ENCODE measurements at places on chromosomes 11 and 22.

- DNase-seq = no peak
Measured at GRCh38 chr22:11628651-11629511, 3899.1 kb upstream of the OR11H1 start.

DNA sequence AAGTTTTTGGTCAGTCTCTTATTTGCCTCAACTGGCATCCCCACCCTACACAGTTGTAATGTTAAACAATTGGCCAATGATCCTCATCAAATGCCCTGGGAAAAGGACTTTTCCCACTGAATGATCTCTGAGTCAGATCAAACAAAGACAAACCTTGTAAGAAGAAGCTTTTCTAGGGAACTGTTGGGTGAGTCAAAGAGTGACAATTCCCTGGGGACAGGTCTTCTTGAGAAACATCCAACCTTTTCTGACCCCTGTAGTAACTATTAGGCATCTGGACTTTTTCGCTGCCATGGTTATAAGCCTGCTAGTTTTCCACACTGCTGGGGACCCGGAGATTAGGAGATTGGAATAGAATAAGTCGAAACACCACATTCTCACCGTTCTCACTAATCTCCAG is 789.8 kb upstream of the API5 start:
- no peak for DNase-seq

GRCh38 chr11:103566116-103566515 is 456.9 kb downstream of the DYNC2H1 start:
- DNase-seq = no peak

GRCh38 chr22:37219533-37219932 is 7.3 kb upstream of the SSTR3 start:
- DNase-seq = no peak

DNA sequence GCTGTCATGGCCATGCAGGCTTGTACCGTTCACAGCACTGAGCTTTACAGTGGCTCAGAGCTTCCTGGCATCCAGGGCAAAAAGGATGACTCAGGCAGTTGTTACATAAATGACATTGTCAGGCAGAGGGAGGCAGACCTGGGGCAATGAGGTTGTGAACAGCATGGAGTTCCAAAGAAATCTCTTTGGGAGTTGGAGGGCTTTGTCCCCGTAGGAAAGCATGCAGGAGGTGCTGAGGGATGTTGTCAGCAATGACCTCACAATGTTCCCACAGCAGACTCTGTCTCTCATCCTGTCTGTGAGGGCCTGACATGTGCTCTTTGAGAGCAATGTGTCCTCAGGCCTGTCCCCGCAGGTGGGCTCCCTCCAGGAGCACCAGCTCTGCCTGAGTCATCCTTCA is 25.9 kb upstream of the PDE2A start:
- DNase-seq = no peak

- no peak for DNase-seq
Measured at GRCh38 chr11:27599217-27599616, 92.6 kb upstream of the LIN7C start.

DNA sequence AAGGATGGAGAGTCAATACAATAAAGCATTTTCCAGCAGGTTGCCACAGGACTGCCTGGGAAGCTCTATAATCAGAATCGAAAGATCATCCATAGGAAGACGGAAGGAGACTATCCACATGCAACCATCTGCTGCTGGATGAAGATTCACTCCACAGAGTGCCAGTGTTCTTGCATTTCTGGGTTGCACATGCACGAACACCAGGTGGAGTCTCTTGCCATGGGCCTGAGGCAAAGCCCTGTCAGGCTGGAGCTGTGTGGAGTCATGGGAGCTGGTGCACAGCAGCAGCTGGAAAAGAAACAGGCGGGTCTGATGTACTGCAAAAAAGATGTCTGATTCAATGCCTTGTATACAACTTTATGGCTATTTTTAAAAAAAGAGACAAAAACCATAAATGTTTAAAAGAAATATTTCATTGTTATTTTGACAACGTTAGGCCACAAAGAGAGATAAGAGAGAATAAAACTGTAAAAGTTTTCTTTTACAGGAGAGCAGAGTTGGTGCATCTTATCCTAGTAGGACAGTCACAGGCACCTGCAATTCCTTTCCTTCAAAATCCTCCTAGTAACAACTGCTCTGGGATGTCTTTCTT is 12.9 kb upstream of the FAT3 start:
- no peak for DNase-seq

- DNase-seq = no peak
Measured at GRCh38 chr11:61335355-61335710, 2.3 kb downstream of the TKFC start.

DNA sequence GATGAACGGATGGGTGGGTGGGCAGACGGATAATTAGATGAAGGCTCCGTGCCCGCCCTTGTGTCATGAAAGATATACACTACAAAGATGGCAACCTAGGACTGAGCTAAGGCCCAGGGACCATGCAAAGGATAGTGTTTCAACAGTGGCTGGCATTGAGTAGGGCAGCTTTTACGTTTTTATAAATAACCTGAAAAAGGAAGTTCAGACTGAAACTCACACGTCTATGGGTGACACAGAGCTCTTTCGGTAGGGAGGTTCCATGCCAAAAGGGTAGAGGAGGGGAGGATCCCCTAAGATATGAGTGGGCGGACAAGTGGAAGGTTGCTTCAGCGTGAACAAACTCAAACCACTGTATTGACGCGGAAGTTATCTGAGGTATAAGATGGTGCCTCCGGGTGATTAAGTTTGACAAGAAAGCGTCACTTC is 90.5 kb downstream of the UBASH3B start:
- DNase-seq = no peak

GRCh38 chr11:4087551-4087950 is 7.0 kb upstream of the RRM1 start:
- no peak for DNase-seq

DNA sequence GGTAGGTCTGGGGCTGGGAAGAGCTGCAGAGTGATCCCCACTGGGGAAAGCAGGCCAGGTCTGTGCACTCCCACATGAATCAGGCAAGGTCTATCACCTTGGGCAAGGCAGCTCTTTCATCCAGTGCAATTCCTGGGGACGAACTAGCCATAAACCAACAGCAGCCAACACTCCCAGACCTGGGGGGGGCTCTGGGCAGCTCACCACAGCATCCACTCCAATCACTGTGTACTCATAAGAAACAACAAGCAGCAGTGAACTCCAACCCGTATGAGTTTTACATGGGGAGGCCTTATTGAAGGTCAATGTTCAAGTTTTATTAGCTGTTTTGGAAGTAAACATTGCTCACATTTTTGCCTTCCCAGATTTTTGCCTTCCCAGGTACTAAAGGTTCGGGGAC is 157.4 kb upstream of the NAV2 start:
- DNase-seq = no peak

- DNase-seq = no peak
Measured at GRCh38 chr11:69957849-69958248, 120.3 kb upstream of the ANO1 start.

- no peak for DNase-seq
Measured at GRCh38 chr11:13884158-13884799, 78.2 kb upstream of the SPON1 start.

DNA sequence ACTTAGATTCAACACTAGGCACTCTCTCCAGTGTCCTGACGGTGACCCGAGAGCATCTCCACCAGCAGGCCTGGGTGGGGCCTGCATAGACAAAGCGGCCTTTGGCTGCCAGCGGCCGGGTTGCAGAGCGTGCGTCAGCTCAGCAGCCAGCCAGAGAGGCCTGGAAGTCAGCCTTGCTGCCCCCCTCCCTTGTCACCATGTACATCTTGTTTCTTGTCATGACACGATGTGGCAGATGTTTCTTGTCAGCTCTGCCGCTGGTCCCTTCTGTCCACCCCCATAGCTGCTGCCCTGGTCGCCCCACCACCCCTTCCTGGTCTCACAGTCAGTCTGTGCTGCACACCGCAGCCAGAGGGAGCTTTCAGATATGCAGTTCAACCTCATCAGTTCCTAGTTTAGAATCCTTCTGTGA is 33.1 kb upstream of the CBX7 start:
- DNase-seq = no peak

DNA sequence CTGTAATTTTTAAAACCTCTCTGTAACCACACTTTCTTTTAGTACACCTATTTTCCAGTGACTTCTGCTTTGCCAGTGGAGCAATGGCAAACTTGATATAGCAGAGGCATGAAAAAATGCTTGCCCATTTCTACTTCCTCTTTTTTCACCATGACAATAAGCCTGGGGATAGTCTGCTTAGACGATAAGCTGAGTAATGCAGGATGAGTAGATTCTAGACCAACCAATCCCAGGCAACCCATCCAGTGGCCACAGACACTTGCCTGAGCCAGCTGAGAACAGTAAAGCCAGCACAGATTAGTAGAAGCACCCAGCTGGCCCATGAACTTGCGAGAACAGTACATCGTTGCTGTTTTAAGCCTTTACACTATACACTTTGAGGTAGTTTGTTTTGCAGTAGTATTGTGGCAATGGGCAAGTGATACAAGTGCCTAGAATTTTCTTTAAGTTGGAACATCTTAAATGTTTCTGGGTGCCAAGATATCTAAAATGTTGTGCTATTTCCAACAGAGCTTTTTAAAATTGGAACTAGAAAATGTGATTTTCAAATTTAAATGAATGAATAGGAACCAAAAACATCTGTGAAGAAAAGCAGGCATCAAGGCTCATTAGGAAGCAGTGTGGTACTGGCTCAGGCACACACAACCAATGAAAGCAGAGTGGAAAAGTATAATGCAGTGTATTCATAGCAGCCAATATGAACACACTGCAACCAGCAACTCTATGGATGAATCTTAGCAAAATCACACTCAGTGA is 37.7 kb downstream of the DDI1 start:
- no peak for DNase-seq

GRCh38 chr11:68531129-68531693 is 70.7 kb downstream of the PPP6R3 start:
- DNase-seq = no peak

DNA sequence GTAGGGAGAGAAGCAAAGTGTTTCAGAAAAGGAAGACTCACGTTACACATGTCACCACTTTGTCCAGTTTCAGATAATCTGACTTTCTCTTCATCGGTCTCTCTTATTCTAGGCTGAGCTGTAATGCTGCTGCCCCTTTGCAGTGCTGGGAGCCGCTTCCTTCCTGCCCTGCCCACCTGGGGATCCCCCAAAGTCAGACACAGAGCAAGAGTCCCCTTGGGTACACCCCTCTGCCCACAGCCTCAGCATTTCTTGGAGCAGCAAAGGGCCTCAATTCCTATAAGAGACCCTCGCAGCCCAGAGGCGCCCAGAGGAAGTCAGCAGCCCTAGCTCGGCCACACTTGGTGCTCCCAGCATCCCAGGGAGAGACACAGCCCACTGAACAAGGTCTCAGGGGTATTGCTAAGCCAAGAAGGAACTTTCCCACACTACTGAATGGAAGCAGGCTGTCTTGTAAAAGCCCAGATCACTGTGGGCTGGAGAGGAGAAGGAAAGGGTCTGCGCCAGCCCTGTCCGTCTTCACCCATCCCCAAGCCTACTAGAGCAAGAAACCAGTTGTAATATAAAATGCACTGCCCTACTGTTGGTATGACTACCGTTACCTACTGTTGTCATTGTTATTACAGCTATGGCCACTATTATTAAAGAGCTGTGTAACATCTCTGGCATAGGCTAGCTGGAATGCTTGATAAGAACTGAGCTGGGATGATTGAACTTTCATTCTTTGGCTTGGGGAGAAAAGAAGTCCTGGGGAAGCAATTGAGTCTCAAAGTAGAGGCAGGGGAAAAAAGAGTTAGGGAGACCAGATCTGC is 31.2 kb upstream of the SMIM35 start:
- no peak for DNase-seq

- DNase-seq = no peak
Measured at GRCh38 chr11:105718641-105719040, 108.8 kb downstream of the GRIA4 start.

GRCh38 chr11:65851811-65852507 is 6.0 kb downstream of the CFL1 start:
- no peak for DNase-seq

- DNase-seq = no peak
Measured at GRCh38 chr11:121892131-121892681, 223.8 kb downstream of the BLID start.

DNA sequence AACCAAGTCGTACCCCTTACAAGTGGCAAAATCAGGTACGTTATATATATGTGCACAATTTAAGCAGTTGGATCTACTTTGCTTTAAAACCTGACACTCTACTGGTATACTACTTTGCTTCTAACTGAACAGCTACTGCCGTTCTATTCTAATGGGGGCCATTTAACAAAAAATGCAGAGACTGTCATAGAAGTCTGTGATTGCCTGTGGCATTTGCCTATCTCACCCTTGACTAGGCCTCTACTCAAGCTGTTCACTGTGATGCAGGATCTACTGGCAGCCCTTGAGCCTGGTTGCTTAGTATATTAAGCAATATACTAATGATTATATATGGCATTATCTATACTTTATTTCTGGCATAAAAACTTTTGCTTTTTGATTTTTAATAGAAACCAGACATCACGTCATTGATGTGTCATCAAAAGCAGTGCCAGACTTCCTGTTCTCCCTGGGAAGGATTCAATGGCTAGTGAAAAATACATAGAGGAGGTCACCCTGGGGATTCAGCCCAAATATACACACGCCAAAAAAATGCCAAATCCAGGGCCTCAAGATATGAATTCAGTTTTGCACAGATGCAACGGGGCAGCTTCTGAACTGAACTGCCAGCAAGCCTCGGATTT is 40.0 kb upstream of the FIBIN start:
- no peak for DNase-seq

DNA sequence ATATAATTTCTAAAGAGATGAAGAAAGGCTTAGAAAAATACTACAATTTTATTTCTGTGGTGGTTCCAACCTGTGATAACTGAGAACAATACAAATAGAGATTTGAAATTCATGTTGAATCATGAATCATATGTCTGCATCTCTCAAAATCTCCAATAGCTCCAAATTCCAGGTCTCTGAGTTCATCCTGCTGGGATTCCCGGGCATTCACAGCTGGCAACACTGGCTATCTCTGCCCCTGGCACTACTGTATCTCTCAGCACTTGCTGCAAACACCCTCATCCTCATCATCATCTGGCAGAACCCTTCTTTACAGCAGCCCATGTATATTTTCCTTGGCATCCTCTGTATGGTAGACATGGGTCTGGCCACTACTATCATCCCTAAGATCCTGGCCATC is at the start of gene OR56B1:
TSS of gene OR56B1 (plus strand) at position 53 of the 400 bp plus-strand sequence. CDS start at position 122, 69 bp downstream.
- DNase-seq = no peak

DNA sequence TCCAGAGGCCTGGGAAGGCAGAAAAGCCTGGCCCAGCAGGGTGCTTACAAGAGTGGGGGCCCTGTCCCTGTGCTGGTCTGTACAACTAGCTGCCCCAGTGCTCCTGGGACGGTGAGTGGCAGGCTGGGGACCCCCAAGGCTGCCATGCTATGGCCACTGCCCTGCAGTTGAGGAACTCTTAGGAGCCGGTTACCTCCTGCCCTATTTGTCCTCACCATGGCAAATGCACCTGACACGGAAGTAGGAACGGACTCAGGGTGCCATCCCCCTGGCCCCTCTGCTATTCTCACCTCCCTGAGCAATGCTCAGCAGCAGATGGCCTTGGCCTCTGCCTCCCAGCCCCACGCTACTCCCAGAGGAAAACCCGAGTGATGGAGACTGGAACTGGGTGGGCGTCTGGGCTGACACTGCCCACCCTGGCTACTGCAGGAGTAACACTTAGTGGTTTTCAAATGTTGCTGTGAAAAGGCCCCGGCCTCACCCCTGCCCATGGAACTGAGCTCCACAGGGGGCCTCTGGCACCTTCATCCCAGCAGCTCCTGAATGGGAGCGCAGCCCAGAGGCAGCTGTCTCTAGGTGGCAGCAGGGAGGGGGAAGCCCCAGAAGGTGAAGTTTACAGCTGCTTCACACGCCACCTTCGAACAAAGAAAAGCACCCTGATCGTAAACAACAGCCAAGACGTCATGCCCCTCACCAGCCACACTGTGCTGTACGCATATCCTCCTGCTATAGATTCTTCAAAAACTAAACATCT is 105.3 kb downstream of the CTTN start:
- DNase-seq = peak; percentile 60

- DNase-seq = no peak
Measured at GRCh38 chr11:117091753-117092477, 6.3 kb downstream of the SIK3 start.

Measured in NCI-H1436 (cell line).